Type B pancreatic cell (in vitro differentiated cells): ENCODE measurements at places on chromosomes 6 and 20. TPM values are rescaled to one million over a fixed set of nuclear protein-coding genes. Genes with fewer than 3 reads are reported as not detected.

Gene COX7A2
- total RNA-seq = 370 and 456 TPM in 2 replicates

DNA sequence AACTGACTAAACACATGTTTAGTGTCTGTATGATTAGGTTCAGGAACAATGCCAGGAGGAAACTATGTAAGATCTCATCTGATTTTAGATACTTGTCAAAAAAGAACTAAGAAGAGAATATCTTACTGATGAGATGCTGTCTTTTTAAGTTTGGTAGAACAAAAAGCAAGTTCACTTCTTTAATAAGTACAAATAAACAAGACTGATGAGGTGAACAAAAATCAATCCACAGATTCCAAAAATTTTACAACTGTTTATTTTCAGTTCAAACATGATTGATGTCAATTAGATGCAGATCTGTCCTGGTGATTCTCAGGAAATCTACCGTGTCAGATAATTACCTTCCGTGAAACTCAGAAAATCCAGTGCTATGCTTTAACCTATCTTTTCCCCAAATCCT, 24.9 kb downstream of the EPHA7 start:
- H3K36me3 ChIP-seq = peaks cover 1% of the 10 kb centered on the region
- no peak overlapping the region for H3K4me3 ChIP-seq
- DNase-seq = no peak
- no peaks in the 10 kb centered on the region for H3K27me3 ChIP-seq

DNA sequence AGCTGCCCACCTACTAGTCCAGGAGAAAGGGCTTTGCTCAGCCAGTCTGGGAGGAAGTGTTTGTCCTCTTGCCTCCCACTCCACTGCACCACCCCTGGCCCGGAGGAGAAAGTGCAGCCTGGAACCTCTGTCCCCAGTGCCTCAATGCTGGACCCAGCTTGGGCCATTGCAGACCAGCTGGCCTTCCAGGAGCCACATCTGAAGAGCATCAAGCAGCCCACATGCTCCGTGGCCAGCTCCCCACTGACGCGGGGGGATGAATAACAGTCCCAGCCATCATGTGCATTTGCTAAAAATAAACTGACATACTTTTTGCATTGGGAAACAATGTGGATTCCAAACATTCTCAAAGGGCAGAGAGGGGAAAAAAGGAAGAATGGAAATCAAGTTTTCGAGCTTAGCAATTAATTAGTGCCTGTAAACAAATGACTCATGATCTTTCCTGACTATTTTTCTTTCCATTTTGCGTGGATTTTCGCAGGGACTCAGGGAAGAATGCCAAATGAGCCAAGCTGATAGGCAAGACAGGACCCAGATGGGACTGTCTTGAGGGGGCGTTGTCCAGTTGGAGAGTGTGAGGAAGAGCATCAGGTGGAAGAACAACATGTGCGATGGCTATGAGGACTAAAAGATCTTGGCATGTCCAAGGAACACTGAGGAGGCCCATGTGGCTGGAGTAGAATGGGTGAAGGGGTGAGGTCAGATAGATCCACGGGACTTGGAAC, 34.1 kb downstream of the CEBPB start:
- no peak overlapping the region for H3K4me3 ChIP-seq
- no peaks in the 10 kb centered on the region for H3K27me3 ChIP-seq
- DNase-seq = no peak
- peaks cover 11% of the 10 kb centered on the region for H3K4me1 ChIP-seq

- H3K27me3 ChIP-seq = no peaks in the 10 kb centered on the region
- no peak for DNase-seq
- no peak overlapping the region for H3K4me3 ChIP-seq
- H3K36me3 ChIP-seq = no peaks in the 10 kb centered on the region
- H3K4me1 ChIP-seq = peaks cover 34% of the 10 kb centered on the region
Observed at GRCh38 chr6:43665376-43665775, 20.5 kb downstream of the RSPH9 start.

GRCh38 chr20:1505361-1505760, 14.1 kb upstream of the SIRPB2 start:
- no peak overlapping the region for H3K4me3 ChIP-seq
- no peak overlapping the region for H3K27ac ChIP-seq
- H3K36me3 ChIP-seq = no peaks in the 10 kb centered on the region
- H3K4me1 ChIP-seq = peaks cover 3% of the 10 kb centered on the region
- peaks cover 37% of the 10 kb centered on the region for H3K27me3 ChIP-seq

DNA sequence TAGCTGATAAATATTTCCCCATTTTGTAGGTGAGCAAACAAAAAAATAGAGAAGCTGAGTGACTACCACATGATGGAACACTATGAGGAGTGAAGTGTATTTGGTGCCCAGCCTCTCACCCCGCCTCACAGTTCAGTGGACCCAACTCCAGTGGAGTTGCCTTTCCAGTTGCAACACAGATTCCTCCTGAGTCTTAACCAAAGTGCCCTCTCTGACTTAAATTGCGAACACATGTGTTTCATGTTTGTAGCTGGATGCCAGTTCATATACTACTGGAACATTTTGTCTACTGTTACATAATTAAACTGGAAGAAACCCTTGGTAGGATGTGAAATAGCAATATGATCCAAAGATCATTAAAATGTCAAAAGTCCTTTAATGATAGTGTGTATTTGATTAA, 448.9 kb downstream of the COL12A1 start:
- DNase-seq = no peak
- no peaks in the 10 kb centered on the region for H3K36me3 ChIP-seq
- no peaks in the 10 kb centered on the region for H3K4me1 ChIP-seq
- peaks cover 5% of the 10 kb centered on the region for H3K27me3 ChIP-seq
